PC-3 (cell line): ENCODE measurements at places on chromosomes 2 and 18.
A peak's percentile ranks its signal among the peaks of the same experiment; 100 is the strongest.

- DNase-seq, result no peak
Measured at GRCh38 chr18:6943143-6943542, 174.5 kb downstream of the LAMA1 start.

DNA sequence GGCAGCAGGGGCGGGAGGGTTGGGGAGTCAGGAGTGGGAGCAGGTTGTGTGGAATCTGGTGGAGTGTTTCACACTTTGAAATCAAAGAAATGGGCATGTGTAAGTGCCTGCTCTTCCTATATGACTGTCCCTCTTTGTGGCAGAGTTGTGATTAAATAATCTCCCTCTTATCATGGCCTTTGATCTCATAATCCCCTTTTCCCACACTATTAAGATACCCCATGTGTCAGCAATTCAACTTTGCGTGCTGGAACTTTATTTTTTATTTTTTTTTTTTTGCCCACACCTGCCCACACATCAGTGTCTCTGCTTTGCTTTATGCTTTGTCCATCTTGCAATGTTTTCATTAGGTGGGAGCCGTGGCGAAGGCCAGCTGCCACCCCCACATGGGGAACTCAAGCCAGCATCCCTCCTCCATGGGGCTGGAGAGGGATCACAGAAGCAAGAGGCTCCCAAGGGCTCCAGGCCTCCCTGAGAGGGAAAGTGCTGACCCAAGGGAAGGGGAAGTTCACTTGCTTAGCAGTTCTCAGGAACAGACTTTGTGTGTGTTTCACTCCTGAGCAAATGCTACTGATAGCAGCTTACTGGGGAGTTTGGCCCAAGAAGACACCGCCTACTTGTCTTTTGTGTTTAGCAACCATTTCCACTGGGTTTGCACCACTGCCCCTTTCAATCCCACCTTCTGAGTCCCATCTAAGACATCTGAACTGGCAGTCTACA lies 243.4 kb downstream of the BCL11A start:
- DNase-seq, result no peak

DNA sequence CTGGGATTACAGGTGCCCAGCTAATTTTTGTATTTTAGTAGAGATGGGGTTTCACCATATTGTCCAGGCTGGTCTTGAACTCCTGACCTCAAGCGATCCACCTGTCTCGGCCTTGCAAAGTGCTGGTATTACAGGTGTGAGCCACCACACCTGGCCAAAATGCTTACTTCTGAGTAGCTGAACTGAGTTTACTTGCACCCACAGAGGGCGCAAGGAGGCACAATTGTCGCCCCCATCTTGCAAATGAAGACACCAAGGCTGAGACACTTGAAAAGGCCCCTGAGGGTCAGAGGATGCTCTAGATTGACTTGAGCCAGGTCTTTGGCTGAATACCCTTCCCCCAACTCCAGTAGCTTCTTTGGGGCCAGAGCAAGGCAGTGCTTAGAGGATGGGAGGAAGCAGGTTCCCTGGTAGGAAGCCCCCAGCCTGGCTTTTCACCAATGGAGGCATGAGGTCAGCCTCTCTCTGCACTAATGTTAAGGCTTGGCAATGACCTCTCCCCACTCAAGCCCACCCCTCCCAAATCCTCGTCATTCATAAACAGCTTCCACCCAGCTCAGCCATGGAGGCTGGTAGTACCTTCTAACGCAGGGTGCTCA lies 14.5 kb upstream of the KIF1A start:
- no peak for DNase-seq

DNA sequence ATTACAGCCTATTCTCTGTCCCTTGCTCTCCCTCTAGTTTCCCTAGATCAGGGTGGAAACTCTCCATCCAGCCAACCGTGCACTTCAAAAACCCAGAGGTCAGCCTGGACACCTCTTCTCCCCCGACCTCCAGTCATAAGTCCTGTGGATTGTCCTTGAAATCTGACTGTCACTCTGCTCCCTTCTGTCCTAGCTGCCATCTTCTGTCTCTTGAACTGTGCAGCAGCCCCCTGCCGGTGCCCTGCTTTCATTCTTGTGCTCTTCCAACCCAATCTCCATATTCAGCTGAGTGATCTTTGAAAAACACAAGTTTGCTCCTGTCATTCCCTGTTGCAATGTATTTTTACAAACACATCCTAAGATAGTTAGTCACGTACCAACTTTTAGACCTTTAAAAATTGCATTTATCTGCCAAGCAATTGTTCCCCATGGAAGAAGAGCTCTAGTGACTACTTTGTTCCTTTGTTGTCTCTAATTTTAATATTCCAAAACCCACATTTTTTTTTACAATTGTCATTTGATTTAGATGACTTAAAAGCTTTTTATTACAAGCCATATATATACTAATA lies 254.3 kb downstream of the CAMKMT start:
- DNase-seq, result no peak

GRCh38 chr2:86026744-86027065 lies 79.0 kb downstream of the POLR1A start:
- DNase-seq, result no peak

DNA sequence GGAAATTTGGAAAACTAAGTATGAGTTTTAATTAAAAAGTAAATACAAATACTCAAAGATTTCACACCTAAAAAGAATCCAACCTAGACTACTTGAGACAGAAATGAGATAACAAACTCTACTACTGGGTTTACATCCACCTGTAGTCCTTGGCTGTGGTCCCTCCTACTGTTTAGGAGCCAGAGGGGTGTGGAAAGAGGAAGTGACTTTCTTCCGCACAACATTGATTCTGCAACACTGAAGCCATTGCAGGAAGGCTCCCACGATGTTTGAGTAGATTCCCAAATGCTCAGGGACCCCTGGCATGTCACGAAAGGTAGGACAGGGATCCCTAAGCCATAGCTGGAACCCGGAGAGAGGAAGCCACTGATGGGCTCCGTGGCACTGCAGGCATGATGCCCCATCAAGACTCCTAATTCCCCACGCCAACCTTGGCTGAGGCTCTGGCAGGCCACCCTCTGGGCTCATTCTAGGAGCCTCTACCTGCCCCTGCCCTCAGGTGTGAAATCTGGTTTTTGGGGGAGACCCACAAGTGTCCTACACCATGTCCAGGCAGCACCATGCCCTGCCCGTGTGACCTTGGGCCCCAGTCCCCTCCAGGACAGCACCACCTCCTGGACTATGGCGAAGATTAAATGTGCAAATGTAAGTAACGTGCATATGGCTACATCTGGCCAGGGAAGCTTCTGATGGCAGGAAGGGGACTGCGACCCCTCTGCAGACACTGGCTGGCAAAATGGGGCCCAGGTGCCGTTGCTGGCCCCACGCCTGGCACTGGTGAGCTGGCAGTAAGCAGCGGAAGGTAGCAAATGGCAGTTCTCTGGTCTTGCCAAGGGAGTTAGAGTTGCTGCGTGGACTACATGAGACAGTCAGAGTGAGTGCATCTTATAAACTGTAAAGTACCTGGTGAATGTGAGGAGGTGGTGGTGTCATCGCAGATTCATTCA lies 38.2 kb upstream of the MAL start:
- DNase-seq, result no peak

DNA sequence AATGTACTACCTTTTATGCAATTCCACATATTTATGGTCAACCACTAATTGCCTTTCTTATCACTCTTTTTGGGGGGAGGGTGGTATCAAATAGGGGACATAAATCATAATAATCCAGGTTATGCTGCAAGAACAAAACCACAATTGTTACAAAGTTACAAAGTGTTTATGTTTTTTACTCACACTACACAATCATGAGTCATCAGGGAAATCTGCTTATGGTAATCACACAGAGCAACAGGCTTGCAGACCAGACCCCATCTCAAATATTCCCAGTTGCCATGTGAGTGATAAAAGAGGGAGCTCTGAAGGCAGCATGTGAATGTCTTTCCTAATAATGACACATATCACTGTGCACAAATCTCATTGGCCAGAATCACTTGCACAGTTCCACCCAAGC lies 304.7 kb upstream of the TMEFF2 start:
- DNase-seq, result peak; percentile 28

- peak; percentile 34 for DNase-seq
Measured at GRCh38 chr2:7860693-7861092, 821.2 kb upstream of the ID2 start.

DNA sequence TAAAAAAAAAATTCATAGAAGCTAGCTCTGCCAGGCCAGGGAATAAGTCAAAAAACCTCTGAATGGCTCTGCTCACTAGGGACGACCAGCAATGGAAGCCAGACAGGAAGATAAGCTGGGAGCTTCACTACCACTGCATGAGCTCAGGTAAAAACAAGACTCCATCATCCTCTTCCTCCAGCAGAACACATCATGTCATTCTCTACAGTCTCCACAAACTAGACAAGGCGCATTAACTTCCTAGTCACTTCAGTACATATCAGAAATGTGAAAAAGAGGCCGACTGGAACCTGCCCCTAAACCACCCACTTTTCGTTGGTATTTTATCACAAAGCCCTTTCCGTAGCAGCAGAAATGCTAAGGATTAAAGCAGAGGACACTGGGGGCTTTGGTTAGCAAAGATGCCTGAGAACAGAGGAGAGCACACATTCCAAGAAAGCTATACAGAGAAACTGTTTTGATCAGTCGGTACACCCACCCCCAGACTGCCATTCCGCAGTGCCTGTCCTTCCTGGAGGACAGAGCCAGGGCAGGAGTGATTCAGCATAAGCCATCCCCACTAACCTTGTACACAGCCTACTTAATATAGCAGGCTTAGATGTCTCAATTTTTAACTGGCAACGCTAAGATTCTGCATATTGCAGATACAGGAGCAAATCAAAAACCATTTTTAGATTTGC lies 53.4 kb downstream of the AAK1 start:
- no peak for DNase-seq

GRCh38 chr18:42155024-42155423 lies 200.0 kb downstream of the PIK3C3 start:
- no peak for DNase-seq

DNA sequence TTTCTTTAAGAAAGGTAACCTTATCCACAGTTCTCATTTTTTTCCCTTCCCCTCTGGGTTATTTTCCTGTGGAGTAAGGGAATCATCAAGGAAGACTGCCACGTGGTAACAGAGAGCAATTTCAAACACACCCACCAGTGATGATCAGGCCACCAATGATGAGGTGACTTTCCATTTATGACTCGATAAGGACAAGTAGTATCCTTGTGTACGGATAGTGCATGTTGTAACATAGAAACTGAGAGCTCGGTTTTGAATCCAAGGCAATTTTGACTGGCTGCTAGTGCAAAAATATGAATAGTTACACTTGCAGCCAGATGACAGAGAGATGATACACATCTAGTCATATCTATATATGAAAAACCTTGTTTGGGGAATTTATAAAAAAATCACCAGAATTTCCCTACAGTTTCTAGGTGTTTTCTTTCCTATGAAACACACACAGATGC lies 143.6 kb upstream of the TCF4 start:
- DNase-seq, result no peak

DNA sequence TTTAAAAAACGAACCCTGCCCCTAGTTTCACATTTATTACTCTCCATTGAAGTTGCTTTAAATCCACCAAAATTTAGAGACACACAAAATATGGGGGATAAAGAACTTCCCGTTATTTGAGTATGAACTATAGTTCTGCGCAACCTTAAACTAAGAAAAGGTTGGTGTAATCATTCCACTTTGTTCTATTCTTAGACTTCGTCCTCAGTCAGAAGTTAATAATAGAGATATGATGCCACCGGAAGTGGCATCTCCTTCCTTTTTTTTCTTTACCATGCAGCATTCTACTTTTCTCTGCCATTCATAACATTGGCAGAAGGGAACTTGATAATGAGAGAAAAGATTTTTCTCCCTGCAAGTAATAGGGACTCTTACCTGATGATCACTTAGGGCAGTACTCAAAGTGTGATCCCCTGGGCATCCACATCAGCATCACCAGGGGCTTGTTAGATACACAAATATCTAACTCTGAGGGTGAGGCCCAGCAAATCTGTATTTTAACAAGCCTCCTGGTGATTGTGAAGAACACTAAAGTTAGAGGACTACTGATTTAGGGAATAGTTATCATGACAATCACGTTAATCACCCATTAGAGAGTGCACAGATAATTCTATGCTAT lies 147.7 kb upstream of the DTNA start:
- DNase-seq, result no peak

- no peak for DNase-seq
Measured at GRCh38 chr18:43013486-43013885, 102.0 kb downstream of the RIT2 start.

DNA sequence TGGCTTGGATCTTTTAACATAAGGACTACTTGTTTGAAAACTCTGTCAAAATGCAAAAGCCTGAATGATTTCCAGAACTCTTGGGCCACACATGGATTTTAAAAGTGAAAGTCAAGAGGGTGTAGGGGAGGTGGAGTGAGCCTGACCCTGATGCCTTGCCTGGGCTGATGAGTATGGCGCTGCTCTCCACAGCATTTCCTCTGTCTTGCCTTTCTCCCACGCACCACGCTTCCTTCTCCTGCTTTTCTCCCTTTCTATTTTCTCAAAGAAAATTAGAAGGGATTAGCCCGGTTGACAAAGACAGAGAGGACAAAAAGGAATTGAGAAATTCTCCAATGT lies 207.0 kb upstream of the CCDC68 start:
- no peak for DNase-seq

- DNase-seq, result no peak
Measured at GRCh38 chr18:78751664-78752063, 228.0 kb upstream of the SALL3 start.

- no peak for DNase-seq
Measured at GRCh38 chr18:80137976-80138375, 28.9 kb downstream of the ADNP2 start.

DNA sequence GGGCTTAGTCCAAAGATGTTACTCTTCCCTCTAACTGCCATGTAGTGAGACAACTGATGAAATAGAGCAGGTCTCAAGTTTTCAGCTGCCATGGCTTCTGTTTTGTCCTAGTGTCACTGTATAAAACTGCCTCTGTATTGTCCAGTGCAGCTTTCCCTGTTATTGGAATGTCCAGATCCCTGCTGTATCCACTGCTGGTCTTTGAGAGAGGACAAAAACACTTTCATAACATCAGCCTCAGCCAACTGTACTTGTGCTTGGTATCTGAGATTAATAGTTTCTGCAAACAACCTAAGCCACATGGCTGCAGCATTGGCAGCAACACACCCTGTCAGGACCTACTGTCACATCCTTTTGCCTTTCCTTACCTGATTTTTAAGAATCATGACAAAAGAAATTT lies 480.2 kb downstream of the LPIN1 start:
- no peak for DNase-seq

GRCh38 chr2:64914735-64915509 lies 74.3 kb upstream of the SLC1A4 start:
- no peak for DNase-seq

DNA sequence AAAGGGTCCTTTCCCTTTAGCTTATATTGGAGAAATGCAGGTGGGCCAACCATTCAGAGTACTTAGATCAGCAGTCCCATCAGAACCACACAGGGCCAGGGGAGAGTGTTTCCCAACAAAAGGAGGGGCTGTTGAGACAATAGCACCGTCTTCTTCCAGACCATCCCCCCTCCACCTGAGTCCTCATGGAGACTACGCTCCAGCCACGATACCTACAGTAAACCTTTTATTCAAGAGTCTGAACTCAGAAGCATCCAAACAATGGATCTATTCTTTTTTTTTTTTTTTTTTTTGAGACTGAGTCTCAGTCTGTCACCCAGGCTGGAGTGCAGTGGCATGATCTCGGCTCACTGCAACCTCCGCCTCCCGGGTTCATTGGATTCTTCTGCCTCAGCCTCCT lies 25.7 kb upstream of the ZNF532 start:
- DNase-seq, result no peak

- DNase-seq, result no peak
Measured at GRCh38 chr18:3450799-3451182, 819 bp downstream of the TGIF1 start.

- DNase-seq, result no peak
Measured at GRCh38 chr2:33307659-33308270, 168.7 kb upstream of the RASGRP3 start.
